Sigmoid colon (tissue), 7 donors: ENCODE measurements at places on chromosomes 11 and 22. TPM values are rescaled to one million over a fixed set of nuclear protein-coding genes. Genes with fewer than 3 reads are reported as not detected.

GRCh38 chr11:107931206-107931605 is 3.0 kb downstream of the RAB39A start:
- DNase-seq, result no peak

DNA sequence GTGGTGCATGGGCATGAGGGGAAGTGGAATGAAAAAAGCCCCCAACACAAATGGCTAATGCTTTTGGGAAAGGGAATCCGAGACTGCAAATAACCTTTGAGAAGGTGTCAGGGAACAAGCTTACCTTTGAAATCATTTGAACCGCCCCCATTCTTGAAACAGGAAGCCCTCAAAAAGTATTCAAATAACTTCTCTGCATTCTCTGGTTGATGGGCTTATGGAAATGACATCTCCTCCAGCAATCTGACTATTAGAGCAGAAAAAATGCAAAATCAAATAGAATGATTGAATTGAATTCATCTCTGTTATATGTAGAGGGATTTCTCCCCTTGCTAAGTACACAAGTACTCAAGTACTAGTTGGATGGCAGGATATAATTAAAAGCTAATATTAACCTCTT is 409.9 kb downstream of the TMEM135 start:
- no peak for DNase-seq

- DNase-seq, result no peak
Observed at GRCh38 chr11:67441098-67441563, 2.1 kb downstream of the CORO1B start.

DNA sequence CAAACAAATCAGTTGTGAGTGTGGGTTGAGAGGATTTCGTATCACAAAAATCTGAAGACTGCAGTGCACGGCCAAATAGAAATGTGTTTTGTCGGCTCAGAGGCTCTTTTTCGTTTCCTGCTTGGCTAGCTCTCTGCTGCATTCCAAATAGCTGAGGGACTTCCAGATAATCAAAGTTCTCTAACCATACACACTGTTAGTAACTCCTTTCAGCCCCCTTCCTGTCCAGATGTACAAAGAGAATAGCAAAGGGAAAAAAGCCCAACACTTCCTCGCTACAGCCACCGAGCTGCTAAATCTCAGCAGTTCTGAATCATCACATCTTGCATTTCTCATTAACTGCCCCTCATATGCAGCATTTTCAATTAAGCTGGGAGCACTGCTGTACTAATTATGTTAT is 203.1 kb downstream of the TENM4 start:
- no peak for DNase-seq

- DNase-seq, result no peak
Observed at GRCh38 chr11:78961247-78961646, 386.6 kb upstream of the NARS2 start.

- DNase-seq, result no peak
Observed at GRCh38 chr22:31773416-31773815, 19.6 kb downstream of the DEPDC5 start.

Gene POU2AF2
- not detected for total RNA-seq

Gene CECR2
- total RNA-seq, result 1.5 TPM

Gene MAP6
- total RNA-seq, result 6.7 TPM

Gene LARGE2
- not detected for total RNA-seq

Gene PKNOX2
- total RNA-seq, result 2.0 TPM

Gene OR56A3
- not detected for total RNA-seq

Gene DDIAS
- not detected for total RNA-seq

Gene CEP126
- 5.7 TPM for total RNA-seq
